ENCODE measurements at places on chromosomes 11 and 22.

GRCh38 chr11:1458340-1459218, 28.0 kb downstream of the MOB2 start:
- peak; percentile 56 for DNase-seq

DNA sequence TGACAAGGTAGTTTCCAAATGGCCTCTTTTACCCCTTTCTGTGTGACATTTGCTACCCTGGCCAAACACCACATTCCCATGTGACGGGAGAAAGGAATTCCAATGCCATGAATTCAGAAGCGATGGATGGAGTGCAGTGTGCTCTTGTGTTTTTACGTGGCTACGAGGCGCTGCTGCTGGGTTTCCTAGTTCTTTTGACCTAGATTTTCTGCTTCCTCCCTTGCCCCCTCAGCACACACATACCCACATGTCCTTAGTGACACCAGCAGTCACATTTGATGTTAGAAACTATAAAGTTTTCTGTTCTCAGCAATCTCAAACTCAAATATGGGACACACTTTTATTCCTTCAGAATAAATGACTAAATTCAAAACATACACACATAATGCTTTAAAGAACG, 7.8 kb upstream of the TMA7B start:
- DNase-seq: no peak

DNA sequence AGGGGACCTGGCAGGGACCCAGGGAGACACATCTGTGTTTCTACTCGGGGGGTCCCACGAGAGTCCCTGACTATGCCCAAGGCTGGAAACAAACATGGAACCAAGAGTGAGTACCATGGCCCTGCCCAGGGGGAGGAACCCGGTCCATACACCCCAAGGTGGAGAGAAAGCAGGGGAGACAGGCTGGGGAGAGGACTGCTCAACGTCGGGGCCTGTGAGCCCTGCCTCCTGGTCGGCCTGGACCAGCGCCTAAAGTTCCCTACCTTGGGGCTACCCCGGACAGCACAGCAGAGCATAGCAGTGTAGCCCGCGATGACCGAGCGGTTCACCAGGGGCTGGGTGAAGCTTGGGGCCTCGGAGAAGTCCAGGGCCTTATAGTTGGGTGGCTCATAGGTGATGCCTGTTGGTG, 20.2 kb downstream of the MYBPC3 start:
- DNase-seq: no peak

- no peak for DNase-seq
Measured at GRCh38 chr11:86782742-86783141, 17.6 kb upstream of the PRSS23 start.

DNA sequence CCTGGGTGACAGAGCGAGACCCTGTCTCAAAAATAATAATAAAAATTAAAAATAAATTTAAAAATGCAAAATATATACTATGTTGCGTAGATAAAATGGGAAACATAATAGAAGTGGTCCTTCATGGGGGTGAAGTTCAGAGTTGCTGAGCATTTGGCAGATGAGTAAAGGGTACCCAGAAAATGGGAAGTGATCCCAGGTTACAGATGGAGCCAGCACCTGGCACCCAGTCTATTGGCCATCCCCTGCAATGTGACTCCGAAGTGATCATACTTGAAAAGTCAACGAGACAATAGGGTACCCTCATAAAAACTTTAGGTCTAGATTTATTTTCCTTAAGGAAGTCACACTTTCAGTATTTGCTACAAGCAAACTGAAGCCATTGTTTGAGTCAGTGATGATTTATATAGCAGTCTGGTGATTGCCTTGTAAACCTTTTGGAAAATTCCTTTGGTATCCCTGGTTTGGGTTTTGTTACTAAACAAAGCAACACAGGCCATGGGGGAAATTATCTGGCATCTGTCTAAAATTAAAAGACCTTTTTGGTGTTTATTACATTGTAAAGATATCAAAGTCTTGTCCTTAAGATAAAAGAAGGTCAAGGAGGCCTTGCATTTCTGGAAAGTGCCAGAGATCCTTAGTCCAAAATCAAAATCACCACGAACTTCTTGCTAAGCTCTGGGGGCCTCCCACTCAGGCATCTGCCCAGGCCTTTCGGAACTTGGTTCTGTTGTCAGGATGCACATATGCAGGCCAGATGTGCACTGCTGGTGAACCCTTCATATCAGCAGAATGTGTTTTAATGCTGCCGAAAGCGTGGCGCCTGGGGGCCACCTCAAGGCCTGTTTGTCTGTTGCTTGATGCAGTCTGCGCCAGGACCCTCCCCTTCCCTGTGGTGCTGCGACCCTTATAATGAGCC, 4.3 kb downstream of the SMARCB1 start:
- no peak for DNase-seq

DNA sequence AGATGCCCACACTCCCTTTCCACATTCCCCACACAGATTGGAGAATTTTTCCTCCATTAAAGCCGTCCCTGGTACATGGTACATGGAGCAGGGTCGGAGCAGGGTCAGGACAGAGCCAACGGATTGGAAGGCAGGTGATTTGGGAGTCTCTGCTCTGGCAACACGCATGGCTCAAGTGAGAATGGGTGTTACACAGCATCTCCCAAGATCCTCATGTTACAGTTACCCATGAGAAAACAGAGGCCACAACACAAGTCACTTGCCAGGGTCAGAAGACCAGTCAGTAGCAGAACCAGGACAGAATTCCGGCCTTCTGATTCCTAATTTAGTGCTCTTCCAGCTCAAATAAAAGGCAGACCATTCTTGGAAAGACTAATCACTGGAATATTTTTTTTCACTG, 7.7 kb upstream of the F2 start:
- DNase-seq: no peak

- DNase-seq: no peak
Measured at GRCh38 chr11:107593951-107594350, 3.0 kb downstream of the ELMOD1 start.

DNA sequence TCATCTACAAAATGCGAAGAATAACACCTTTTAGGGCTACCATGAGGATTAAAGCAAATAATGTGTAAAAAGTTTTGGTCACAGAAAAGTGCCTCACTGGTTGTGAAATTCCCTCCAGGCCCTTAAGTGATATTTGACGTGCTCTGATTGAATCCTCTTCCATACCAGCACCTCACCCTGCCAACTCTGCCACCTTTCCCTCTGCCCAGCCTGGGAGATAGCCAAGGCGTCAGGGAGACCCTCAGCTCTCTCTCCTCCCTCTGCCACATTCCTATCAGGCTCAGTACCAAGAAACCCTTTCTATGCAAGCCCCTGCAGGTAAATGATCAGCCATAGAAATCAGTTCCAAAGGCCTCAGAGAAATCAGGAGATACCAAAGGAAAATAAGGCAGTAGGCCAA, 21.4 kb downstream of the PLEKHA7 start:
- no peak for DNase-seq

GRCh38 chr22:47260551-47260950, 498.1 kb downstream of the TBC1D22A start:
- no peak for DNase-seq

GRCh38 chr11:3675971-3676370, 4.8 kb upstream of the CHRNA10 start:
- no peak for DNase-seq

GRCh38 chr11:13721760-13722159, 53.3 kb downstream of the FAR1 start:
- no peak for DNase-seq

DNA sequence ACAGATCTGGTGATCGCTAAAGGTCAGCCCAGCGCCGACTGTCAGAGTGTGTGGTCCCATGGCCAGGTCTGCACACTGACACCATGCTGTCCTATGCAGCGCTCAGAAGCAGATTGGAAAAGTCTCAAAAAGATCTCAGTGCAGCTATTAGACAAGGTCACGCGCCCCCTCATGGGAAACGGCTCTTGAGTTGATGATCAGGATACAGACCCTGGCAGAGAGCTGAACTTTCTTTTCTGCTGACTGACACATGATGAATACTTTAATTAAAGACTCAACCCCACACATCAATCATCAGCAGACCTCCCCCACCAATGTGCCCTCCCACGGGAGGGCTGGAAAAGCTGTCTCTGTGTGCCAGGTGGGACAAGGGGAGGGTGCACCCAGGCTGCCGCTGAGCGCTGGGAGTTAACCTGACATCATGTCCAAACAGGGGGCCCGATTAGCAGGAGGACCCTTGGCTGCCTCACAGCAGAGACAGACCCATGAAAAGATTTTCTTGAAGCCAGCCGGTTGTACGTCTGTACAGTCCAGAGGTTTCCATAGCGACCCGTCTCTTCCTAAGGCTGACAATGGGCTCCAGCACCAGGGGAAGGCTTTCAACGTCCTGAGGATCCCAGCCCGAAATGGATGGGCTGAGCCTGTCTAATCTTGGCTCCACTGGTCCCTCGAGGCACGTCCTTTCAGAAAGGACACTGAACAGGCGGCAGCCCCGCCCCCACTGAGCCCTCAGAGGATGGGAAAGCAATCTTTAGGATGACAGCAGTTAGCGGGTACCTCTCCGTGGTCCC, 26.9 kb downstream of the RASD2 start:
- no peak for DNase-seq

GRCh38 chr11:42837994-42838393, 473.8 kb upstream of the API5 start:
- DNase-seq: no peak

- no peak for DNase-seq
Measured at GRCh38 chr11:36313750-36314433, 17.8 kb downstream of the PRR5L start.

- no peak for DNase-seq
Measured at GRCh38 chr22:47446331-47446730, 683.9 kb downstream of the TBC1D22A start.

DNA sequence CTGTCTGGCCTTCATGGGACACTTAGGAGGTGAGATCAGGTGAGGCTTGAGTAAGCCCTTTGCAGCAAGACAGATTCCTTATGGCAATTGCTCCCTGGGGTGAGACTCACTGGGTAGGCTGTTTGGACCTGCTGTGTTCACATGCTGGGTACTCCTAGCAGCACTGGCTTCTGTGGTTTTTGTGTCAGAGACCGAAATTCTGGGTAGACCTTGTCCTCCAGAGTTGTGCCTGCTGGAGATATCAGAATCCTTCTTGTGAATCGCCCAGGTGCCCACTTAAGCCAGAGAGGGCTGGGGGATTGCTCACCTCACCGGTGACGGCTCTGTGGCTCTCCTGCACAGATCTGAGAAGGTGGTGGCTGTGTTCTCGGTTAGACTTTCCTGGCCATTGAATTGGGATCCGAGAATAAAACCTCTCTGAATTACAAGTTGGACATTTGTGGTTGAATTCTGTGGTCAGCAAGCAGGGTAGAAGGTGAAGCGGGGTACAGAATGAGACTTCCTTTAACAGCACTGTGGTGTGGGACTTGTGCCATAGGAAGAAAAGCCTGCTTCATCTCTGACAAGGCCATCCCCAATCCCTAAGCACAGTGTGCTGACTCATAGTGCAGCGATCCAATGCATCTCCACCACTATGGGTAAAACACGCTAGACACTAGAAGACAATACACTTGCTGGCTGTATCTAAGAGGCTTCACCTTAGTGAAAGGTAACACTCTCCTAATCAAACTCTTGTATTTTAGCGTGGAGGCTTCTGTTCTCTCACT, 52.5 kb upstream of the TTC12 start:
- no peak for DNase-seq

DNA sequence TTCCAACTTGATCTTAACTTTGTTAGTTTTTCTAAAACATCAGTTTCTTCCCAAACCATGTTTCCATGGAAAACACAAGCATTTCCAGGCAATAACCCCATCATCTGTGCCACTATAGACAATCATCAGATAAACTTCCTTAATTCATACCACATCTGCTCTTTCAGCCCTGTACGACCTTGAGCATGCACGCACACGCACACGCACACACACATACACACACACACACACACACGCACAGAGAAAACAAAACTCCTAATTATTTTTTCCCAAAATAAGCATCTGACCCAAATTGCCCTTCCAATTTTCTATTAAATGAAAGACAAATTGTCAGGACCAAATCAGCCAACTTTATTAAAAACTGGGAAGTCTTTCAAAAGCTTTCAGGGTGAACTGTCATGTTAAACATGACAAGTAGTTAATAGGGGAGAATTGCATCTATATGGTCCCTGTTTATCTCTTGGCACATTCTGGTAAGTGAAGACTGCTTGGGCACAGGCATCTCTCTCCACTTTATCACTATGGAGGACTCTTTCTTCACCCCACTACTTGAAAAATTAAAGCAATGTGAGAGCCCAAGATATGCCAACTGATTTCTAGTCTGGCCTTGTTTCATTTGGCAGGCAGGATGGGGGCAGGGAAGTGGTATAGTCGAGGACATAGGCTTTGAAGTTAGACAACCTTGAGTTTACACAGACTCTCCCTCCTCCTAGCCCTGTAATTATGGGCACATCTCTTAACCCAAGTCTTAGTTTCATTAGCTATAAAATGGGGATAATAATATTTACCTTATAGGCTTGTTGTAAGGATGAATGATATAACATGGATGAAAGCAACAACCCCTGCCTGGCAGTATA, 15.1 kb downstream of the ADM start:
- DNase-seq: peak; percentile 16

DNA sequence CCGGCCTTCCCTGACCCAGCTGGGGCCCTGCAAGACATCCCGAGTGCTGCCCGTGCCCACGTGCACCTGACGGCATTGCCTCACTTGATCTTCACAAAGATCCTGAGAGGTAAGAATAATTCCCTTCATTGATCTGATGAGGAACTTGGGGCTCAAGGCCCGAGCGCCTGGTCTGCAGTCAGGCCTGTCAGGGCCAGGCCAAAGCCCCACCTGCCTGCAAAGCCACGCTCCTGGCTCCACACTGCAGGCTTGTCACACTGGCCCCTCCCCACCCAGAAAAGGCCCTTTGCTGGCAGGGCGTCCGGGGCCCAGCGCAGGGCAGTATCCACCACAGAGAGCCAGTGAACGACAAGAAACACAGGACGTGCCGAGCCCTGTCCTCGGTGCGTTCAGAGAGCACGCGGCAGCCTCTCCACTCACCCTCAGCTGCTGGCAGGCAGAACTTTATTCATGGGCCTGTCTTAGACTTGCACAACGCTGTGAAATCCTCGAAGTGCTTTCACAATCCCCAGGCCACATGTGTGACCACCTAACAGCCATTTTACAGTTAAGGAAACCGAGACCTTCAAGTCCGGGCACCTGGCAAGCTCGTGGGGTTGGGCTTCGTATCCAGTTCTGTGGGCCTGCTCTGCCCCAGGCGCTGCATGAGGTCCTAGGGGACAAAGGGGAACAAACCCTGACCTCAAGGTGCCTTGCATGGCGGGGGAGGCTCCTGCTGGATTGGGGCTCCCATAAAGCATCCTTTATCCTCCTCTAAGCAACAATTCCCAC, 14.8 kb downstream of the KIAA0930 start:
- DNase-seq: no peak

DNA sequence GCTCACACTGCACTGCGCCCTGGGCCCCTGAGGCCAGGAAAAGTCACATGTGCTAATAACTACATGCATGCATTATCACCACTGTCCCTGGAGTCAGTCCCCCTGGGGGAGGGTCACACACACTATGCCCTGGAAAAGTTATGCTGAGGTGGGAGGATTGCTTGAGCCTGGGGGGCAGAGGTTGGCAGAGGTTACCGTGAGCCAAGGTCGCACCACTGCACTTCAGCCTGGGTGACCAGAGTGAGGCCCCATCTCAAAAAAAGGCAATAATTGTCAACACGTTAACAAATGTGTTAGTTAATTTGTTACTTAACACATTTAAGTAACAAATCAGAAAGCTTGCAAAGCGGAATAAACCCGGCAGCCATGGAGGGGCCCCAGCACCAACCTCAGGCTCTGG, 13.3 kb upstream of the SEC14L6 start:
- DNase-seq: no peak

GRCh38 chr11:70595452-70595851, 197.1 kb downstream of the CTTN start:
- no peak for DNase-seq
